Stimulated activated CD4-positive, alpha-beta T cell treated with anti-CD3 and anti-CD28 coated beads, Interleukin-1b, Interleukin-23, amount 100 ng/mL, for 48 hours (primary cell): ENCODE measurements at places on chromosomes 7 and 10.

DNA sequence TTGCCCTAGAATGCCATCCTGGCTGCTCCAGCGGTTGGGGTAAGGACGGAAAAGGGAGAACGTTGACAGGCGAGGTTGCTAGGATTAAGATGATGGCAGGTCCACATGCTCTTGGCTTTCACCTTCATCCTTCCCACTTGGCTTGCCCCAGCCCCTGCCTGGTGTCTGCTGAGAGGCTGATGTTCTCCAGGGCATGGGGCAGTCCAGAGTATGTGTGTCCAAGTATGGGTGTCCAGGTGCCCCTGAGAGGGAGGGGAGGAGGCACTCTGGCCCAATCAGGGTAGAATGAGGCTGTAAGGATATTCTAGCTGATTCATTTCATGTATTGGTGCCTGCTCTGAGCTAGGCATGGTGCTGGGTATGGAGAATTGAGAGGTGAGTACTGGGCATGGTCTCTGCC is 12.6 kb downstream of the NEURL1 start:
- DNase-seq: no peak

GRCh38 chr10:50333872-50334271 is 82.6 kb upstream of the ASAH2 start:
- DNase-seq: no peak

GRCh38 chr7:157087646-157088045 is 51.1 kb upstream of the UBE3C start:
- no peak for DNase-seq

- DNase-seq: peak; percentile 75
Measured at GRCh38 chr7:2508327-2509215, 11.0 kb upstream of the LFNG start.

DNA sequence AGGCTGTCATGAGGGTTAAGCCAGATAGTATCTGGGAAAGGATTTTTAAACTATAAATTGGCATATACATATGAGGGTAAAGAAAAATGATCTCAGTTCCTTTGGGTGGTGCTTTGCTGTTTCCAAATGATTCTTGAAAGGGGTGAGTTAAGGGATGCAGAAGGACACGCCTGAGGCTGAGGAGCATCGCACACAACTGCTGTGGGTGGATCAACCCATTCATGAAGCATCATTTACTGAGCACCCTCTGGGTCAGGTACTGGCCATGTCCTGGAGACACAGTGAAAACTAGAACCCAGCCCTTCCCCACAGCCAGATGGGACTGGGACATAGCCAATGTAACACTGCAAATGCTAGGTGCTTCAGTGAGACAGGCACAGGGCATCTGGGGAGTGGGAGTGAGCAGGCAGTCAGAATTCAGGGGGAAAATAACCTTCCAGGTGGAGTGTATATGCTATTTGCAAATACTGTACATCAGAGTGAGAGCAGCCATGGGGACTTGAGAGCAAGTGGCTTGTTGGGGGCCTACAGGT is 112.1 kb downstream of the WDFY4 start:
- DNase-seq: no peak

DNA sequence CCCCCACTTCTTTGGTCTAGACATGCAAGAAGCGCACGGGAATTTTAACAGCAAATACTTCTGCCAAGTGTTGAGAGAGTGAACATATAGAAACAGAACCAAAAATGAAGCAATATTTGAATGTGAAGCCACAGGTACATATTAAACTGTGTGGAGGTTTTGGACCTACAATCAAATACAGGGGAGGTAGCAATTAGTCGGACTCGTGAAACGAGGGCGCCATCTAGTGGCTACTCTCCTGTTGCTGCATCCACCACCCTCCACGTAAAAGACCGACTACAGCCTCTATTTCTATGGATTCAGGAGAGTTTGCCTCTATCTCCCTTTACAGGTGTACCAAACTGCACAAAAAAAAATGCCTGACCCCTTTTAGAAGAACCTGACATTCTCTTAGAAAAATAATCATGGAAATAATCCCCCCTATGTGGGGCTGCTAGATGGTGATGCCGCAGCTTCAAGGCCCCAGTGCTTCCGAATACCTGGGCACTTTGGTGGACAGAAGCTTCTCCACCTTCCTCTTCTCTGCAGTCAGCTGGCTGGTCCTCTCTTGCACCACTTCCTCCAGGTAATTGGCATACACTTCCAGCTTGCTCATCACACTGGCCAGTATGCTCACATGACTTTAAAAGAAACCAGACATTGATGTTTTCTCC is 31.7 kb downstream of the TECTB start:
- DNase-seq: peak; percentile 75

DNA sequence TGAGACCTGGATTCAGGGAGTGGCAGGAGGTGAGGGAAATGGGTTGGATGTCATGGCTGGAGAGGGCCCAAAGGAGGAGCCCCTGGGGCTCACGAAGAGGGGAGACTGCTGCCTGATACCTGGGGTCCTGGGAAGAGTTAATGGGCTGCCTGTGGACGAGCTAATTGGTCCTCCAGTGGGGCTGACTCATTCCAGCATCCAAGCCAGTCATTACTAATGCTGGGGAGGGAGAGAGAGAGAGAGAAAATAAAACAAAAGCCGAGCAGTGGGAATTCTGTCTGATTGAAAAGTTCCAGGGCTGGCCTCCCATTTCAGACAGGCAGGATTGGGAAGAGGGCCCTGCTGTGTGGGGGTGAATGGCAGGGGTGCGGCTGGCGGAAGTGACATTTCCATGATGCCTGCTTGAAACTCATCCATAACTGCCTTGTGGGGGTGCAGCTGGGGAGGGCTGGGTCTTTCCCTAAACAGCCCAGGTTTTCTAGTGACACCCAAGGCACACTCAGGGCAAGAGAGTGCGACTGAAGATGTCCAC is 297.8 kb downstream of the RPS24 start:
- no peak for DNase-seq

GRCh38 chr7:91239772-91240171 is 24.5 kb upstream of the FZD1 start:
- no peak for DNase-seq

DNA sequence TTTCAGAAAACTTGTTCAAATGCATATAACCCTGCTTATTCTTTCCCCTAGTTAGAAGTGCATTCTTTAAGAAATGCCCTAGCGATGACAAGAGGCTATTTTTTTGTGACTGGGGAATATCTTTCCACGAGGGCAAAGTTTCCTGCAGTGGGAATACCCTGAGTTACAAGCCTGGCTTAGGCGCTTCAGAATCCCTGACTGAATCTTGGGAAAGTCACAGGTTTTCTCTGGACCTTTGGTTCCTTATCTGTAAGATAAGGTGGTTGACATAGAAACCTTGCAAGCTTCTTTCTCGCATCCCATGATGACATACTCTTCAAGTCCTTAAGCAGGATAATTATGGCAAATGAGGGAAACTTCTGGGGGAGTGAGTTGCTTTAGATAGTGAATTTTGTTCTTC is 80.5 kb upstream of the FZD8 start:
- DNase-seq: no peak

- DNase-seq: peak; percentile 20
Measured at GRCh38 chr10:103493916-103494877, 692 bp downstream of the NEURL1 start.

- DNase-seq: no peak
Measured at GRCh38 chr7:55086413-55087201, 67.8 kb downstream of the EGFR start.

DNA sequence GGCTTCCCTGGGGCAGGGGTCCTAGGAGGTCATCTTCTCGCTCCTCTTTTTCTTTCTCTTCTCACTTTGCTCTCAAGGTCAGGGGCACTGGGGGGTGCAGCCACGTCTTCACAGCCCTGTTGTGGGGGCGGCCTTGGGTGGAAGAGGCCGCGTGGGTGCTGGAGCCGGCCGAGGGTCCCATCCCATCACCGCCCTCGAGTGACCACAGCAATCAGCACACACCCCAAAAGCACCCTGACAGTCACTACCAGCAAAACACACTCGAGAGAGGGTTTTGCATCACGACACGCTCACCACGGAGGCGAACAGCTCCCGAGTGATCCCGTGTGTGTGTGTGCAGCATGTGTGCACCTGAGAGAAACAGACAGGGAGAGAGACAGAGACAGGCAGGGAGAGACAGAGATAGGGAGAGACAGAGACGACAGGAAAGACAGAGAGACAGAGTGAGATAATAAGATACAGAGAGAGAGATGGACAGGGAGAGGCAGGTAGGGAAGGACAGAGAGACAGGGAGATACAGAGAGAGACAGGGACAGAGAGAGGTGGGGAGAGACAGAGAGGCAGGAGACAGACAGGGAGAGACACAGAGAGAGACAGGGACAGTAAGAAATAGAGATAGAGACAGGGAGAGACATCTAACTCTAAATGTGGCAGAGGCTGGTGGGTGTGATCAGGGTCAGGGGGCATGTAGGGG is 100.9 kb downstream of the WDR37 start:
- no peak for DNase-seq

DNA sequence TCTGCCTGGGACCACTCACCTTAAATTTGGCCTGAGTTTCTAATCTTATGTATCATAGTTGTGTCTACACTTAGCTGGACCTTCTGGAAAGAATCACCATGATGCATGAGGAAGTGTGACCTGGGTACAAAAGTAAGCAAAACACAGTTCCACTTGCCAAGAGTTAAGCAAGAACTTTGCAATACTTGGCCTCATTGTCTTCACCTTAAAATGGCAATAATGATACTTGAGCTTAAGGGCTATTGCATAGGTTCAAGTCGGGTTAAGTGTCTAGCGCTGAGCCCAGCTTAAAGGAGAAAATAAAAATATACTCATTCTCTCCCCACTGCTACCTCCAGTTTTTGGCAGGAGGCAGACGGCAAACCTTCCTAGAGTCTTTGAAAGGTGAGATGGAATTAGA is 133.9 kb upstream of the BMPER start:
- no peak for DNase-seq

DNA sequence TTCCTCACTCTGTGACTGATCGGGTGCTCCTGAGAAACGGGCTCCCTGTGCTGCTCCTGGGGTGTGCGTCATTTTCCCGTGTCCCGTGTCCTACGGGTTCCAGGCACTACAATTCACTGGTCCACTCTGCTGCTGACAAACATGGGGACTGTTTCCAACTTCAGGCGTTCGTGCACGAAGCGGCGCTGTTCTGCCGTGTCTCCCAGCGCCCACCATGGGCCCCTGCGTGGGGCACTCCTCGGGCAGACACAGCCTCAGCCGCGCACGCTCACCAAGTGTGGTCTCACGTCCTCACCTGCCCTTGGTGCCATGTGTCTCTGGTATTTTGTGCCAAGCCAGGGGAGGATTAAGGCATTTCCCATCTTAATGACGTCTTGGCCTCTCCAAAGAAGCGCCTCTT is 19.0 kb downstream of the GPR146 start:
- DNase-seq: no peak

GRCh38 chr10:110398419-110399105 is 93.8 kb upstream of the SMNDC1 start:
- DNase-seq: no peak

GRCh38 chr10:63583909-63584724 is 62.9 kb downstream of the REEP3 start:
- no peak for DNase-seq

- no peak for DNase-seq
Measured at GRCh38 chr7:19392246-19392645, 247.0 kb upstream of the FERD3L start.

- DNase-seq: no peak
Measured at GRCh38 chr7:88146616-88147015, 73.2 kb downstream of the SRI start.

GRCh38 chr10:61612009-61612408 is 50.7 kb upstream of the CABCOCO1 start:
- DNase-seq: no peak

GRCh38 chr7:107693396-107693795 is 32.8 kb downstream of the SLC26A4 start:
- no peak for DNase-seq

DNA sequence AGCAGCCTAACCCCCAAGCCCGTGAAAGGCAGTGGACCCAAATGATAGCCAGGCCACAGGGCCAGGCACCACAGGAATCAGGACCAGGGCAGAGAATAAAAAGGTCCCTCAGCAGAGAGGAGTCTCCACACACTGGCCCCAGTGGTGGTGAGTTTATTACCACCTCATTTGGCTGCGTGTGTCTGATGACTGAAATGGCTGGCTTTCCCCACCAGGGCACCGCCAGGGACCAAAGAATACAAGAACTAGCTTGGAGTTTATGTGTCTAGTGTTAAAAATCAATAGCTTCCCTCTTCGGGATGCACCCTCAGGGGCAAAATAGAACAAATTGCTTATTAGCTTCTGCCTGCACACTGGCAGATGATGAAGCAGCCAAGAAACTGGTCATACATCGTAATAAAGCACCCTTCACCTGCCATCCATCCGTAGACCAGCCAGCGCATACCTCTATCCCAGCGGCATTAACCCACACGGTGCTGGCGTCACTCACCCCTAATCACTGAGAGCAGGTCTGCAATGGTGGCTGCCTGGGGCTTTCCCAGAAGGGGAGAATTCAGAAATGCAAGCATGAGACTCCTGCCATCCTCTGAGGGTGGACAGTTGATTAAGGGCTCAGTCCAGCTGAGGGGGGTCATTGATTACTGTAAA is 223.7 kb upstream of the ZMIZ1 start:
- no peak for DNase-seq

- no peak for DNase-seq
Measured at GRCh38 chr10:85649461-85649860, 717.1 kb downstream of the GRID1 start.

- no peak for DNase-seq
Measured at GRCh38 chr7:111931016-111931517, 275.1 kb downstream of the DOCK4 start.

DNA sequence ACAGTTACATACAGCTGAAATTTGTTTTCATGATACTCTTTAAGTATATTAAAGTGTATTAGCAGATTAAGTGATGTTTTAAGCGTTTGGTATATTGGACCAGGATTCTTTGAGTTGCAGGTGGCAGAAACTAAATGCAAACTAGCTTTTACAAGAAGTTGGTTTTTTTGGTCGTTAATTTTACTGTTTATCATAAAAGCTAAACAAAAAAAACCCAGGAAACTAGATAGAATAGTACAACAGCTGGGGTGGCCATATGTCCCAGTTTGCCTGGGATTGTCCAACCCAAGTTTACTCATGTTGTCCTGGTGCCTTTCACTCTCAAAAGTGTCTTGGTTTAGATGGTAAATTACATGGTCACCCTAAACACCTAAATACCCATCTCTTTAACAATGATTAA is 108.7 kb downstream of the PHTF2 start:
- DNase-seq: no peak

- no peak for DNase-seq
Measured at GRCh38 chr10:26861205-26861998, 644 bp upstream of the ABI1 start.

DNA sequence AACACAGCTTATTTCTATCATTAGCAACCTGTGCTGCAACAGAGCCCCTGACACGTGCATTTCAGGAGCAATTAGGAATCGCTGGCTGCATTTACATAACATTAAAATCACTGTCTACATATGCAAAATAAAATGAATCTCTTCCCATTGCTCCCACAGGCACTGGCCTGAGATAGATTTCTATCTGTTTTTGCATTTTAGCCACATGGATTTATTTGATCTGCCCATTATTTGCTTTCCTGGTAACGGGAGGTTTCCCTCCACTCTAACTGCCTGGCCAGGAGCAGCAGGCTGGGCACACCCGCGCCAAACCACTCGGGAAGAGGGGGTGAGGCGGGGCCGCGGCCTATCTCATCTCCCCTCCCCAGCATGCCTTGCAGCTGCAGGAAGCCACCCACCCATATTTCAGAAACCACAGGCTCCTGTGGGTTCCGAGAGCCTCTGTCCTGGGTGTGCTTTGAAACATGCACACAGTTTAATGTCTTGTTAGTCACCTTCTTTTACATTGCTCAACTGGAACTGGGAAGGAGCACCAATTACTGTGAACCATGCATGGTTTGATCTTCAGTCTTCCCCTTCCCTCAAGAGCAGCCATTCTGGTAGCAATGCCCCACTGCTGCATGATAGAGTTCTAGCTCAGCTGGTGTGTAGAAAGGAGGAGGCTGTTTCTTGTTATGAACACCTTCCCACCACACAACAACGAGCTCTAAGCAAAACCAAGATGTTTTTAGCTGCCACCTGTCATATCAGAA is 37.7 kb upstream of the IKZF1 start:
- peak; percentile 86 for DNase-seq
